ENCODE measurements at places on chromosomes 2 and 18. TPM values are rescaled to one million over a fixed set of nuclear protein-coding genes. Genes with fewer than 3 reads are reported as not detected.

Gene IL1F10
- not detected for total RNA-seq

Gene ABCG5
- not detected for total RNA-seq

Gene SNRNP27
- total RNA-seq, result 49.2 TPM

Gene PLEKHH2
- total RNA-seq, result 2.5 TPM

Gene COL4A4
- 2.1 TPM for total RNA-seq

Gene LCT
- total RNA-seq, result 0.05 TPM

Gene TMEM198
- 1.3 TPM for total RNA-seq

Gene TXNDC2
- total RNA-seq, result 0.45 TPM

Gene ERBB4
- total RNA-seq, result not detected

Gene RTP5
- not detected for total RNA-seq

Gene RAD51AP2
- total RNA-seq, result not detected

Gene ELOA2
- not detected for total RNA-seq

Gene SMAD4
- 54.5 TPM for total RNA-seq
